Keratinocyte (primary cell): ENCODE measurements at places on chromosomes 3 and 15. TPM values are rescaled to one million over a fixed set of nuclear protein-coding genes. Genes with fewer than 3 reads are reported as not detected.

DNA sequence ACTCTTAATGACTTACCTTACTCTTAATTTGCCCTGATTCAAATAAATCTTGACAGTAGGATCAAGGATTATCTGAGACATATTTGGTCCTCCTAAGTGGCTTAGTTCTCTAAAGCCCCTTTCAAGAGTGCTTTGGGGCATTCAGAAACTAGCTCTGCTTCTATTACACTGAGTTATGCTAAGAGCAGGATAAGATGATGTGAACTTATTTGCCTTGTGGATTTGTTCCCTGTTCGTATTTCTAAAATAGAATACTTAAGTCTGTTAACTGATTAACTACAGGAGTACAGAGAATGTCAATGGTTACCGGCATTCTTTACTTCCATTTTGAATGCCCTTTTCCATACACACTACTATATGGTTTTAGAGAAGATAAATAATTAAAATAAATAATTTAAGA is 14.8 kb upstream of the FRMD4B start:
- no peak for DNase-seq

The ZNF660 gene
- 0.01 to 0.05 TPM (median 0.02 TPM) in 3 replicates for polyA plus RNA-seq

GRCh38 chr15:40263024-40263754 is 19.7 kb downstream of the ANKRD63 start:
- DNase-seq = no peak

The TPRA1 gene
- 22.2 to 43.5 TPM (median 23.7 TPM) in 3 replicates for polyA plus RNA-seq

DNA sequence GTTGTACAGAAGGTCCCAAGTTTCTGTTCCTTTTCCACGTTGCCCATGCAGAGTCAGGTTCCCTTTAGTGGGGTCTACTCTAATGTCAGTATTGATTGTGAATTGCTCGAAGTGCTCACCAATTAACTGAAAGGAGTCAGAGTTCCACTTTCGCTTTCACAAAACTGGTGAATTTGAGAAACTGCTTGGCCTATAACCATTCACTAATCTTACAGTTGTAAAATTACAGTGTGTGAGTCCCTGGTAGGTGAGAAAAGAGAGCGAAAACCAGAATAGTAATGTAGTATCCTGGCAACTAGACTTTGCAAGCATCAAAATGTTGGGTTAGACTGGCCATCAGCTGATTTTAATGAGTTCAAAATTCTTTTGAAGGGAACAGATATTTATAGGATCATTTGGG is 237.5 kb upstream of the CHRM5 start:
- no peak for DNase-seq

The GRM7 gene
- not detected in 3 replicates for polyA plus RNA-seq

DNA sequence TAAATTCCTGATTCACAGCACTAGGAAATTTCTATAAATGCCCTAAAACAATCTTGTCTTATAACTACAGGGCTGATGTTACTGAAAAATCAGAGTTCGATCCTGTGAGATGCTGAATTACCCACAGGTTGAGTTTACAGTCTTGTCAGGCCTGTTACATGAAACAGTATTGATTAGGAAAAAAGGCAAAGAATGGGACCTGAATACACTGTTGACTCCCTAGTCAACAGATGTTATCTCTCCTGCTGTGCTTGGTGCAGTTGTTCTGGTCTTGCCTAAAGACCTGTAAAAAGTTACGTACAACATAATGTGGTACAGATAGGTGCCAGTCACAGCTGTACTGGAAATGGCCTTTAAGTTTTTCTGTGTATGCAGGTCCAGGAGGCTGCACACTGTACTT is 91.4 kb upstream of the ASB14 start:
- DNase-seq = no peak
